CMK (cell line): ENCODE measurements at places on chromosomes 4 and X.
A peak's percentile ranks its signal among the peaks of the same experiment; 100 is the strongest.

GRCh38 chr4:54912155-54912554, 213.2 kb downstream of the KDR start:
- no peak for DNase-seq

DNA sequence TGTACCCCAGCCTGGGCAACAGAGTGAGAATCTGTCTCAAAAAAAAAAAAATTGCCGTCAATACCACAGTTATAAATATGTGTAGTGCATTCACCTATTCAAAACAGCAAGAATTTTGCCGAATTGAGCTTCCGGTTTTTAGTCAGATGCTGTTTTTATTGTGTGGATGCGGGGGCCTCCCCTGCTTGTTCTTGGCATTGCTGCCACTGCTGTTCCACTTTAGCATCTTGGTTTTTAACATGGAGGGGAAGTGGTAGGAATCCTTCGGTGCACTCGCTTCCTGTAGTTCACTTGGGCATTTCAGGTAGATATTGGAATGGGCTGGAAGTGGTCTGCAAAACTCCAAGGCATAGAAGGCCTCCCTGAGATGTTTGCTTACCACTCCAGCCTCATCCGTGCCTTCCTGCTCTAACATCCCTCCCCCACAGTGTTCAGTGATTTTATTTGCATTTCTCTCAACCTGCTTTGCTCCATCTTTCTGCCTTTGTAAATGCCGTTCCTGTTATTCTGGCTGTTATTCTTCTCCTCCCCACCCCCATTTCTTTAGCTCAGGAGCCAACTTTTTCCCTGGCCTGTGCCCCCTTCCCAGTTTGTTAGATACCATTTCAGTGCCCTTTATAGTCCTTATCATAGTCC, 25.5 kb downstream of the MOB1B start:
- no peak for DNase-seq

GRCh38 chrX:41009850-41010846, 75.1 kb upstream of the USP9X start:
- peak; percentile 76 for DNase-seq

DNA sequence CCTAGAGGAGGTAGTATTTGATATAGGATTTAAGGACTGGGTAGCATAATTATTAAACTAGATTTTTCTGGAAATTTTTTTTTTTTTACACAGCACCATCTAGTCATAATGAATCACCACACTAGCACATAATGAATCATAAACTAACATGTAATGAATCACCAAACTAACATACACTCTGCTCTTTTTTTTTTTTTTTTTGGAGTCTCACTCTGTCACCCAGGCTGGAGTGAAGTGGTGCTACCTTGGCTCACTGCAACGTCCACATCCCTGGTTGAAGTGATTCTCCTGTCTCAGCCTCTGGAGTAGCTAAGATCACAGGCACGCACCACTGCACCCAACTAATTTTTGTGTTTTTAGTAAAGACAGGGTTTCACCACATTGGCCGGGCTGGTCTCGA, 92.5 kb downstream of the FAM13A start:
- DNase-seq, result no peak

- no peak for DNase-seq
Observed at GRCh38 chrX:13285693-13286092, 34.2 kb downstream of the ATXN3L start.

DNA sequence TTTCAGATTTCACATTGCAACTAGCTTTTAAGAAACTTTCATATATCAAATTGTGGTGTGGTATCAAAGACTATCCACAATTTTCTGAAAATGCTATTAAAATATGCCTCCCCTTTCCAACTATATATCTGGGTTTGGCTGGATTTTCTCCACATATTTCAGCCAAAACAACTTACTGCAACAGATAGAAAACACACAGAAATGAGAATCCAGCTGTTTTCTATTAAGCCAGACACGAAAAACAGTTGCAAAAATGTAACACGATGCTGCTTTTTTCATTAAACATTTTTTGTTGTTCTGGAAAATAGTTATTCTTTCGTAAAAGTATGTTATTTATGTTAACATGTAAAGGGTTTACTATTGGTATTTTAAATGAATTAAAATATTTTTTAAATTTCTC, 33.1 kb downstream of the DCTD start:
- DNase-seq, result no peak

DNA sequence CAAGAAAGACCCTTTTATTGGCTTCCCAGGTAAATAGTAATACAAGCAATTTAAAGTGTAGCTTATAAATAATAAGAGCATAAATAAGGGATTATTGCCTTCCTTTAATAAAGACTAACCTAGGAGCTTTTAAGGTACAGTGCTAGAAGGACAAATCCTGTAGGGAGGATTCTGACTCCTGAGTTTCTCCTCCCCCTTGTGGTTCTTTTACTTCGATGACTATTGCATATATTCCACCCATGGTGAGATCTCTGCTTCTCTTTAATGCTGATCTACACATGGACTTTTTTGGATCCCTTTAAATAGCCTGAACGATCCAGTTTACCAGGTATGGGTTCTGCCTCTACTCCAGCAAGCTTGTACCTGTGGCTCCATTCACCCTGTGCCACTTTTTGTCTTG, 2.5 kb downstream of the GALNT7 start:
- DNase-seq, result no peak

- DNase-seq, result no peak
Observed at GRCh38 chr4:54967289-54967688, 158.1 kb downstream of the KDR start.

GRCh38 chrX:135531813-135532212, 11.4 kb downstream of the INTS6L start:
- no peak for DNase-seq

GRCh38 chr4:165555302-165555701, 176.5 kb downstream of the CPE start:
- DNase-seq, result no peak
